NCI-H1092 treated with DMSO at 0.1 percent for 48 hours (cell line): ENCODE measurements at places on chromosomes 11 and 22.
A peak's percentile ranks its signal among the peaks of the same experiment; 100 is the strongest.

- DNase-seq = no peak
Measured at GRCh38 chr11:114713756-114714155, 35.4 kb downstream of the NXPE2 start.

DNA sequence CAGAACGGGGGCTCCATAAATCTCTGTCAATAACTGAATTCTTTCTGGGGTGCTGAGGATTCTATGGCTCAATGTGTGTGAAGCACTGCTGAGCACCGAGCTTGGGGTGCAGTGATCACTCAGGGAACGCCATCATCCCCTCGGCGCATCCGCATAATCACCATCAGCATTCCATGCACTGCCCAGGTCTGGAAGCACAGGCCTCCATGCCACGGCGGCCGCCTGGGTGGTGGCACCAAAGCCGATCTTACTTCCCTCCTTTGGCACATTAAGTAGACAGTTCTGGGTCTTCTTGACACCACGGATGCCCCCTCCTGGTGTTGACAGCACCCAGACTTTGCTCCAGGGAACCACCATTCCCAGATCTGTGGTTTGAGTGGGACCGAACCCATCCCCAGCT, 15.6 kb downstream of the LTO1 start:
- no peak for DNase-seq

GRCh38 chr11:43943931-43944751, 1.7 kb downstream of the C11orf96 start:
- peak; percentile 13 for DNase-seq

GRCh38 chr11:41320238-41320637, 139.2 kb downstream of the LRRC4C start:
- no peak for DNase-seq

- no peak for DNase-seq
Measured at GRCh38 chr11:65609229-65609628, 4.8 kb downstream of the MAP3K11 start.

- DNase-seq = no peak
Measured at GRCh38 chr11:111322534-111322933, 24.2 kb downstream of the POU2AF3 start.

- DNase-seq = no peak
Measured at GRCh38 chr11:36037031-36037430, 93.2 kb downstream of the LDLRAD3 start.

DNA sequence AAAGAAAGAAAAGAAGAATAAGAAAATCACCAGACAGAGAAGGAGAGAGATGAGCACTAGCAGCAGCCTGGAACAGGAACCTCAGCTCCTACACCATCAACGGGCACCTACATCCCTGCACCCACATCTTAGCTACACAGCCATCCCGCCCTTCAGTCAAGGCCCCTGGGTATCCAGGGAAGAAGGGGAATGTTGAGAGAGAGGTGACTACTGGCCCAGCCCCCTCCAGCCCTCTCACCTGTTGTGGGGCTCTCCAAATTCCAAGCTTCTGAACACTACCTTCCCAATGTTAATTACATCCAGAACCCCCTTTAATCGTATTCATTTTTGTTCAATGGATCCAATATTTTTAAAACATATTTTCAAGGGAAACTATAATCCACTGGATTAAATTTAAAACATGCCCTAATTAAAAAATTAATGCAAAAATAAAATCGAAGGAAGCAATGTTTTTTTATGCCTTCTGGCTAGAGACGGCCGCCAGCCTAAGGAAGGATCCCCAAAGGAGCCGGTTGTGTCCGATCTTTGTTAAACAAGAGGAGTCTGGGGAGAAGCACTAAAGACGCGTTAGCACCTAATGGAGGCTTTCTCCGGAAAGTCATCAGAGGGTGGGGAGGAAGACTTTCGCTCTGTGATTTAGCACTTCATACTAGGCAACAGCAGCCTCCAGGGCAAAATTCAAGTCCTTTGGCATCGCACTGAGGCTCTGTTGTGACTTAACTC, 9.5 kb downstream of the TPST2 start:
- no peak for DNase-seq

- no peak for DNase-seq
Measured at GRCh38 chr11:65156256-65156655, 13.8 kb upstream of the SPDYC start.

- DNase-seq = no peak
Measured at GRCh38 chr11:33525789-33526188, 174.8 kb downstream of the C11orf91 start.

DNA sequence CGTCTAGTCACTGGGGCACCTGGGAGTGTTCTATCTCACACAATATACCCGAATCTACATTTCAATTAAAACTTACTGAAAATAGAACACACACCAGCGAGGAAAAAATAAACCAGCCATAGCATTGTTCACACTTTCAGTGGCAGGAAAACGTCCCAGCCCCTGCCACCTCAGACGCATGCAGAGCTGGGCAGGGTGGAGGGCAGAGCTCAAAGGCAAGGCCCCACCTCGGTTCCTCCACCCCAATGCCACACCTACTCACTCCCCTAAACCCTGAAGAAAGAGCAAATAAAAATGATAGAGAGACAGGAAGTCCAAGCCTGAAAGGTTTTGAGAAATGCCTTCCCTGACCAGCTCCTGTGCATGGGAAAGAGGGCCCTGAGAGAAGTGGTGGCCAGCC, 14.8 kb downstream of the B3GNT6 start:
- DNase-seq = no peak

GRCh38 chr22:36384766-36385481, 2.8 kb downstream of the MYH9 start:
- no peak for DNase-seq

DNA sequence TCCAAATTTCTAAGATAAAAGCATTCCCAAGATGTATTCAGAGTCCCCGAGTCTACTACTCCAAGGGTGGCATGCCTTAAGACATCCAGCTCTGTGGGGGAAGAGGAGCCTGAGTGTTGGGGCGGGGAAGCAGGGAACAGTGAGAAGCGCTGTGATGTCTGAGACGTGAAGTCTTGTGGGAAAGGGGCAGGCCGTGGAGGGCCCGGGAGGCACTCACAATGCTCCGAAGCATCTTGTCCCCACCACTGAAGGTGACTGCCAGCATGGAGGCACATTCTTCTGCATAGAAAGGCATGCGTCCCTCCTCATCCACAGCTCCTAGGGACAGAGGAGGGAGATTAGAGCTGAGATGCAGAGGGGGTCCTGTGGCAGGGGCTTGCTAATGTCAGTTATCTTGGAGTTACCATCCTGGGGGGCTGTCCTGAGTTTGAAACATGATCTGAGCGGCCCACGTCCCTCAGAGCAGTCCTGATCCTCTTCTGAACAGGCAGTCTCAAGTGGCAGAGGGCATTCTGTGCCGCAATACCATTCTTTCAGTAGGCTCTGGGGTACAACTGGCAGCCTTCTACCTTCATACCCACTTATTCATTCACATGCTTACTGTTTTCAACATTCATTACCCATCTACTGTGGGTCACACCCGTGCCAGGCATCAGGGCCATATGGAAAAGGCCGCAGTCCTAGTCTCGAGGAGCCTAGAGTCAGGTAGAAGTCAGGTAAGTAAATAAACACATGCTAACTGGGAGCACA, 8.7 kb downstream of the PCSK7 start:
- DNase-seq = no peak

- DNase-seq = no peak
Measured at GRCh38 chr11:20093775-20094174, 66.5 kb downstream of the DBX1 start.

- peak; percentile 62 for DNase-seq
Measured at GRCh38 chr11:76209973-76210930, 4.0 kb upstream of the WNT11 start.

GRCh38 chr11:32817181-32817851, 12.4 kb upstream of the PRRG4 start:
- no peak for DNase-seq

- DNase-seq = no peak
Measured at GRCh38 chr11:2142762-2143202, 3.6 kb upstream of the IGF2 start.

- no peak for DNase-seq
Measured at GRCh38 chr22:49871482-49871881, 17.8 kb downstream of the ZBED4 start.

DNA sequence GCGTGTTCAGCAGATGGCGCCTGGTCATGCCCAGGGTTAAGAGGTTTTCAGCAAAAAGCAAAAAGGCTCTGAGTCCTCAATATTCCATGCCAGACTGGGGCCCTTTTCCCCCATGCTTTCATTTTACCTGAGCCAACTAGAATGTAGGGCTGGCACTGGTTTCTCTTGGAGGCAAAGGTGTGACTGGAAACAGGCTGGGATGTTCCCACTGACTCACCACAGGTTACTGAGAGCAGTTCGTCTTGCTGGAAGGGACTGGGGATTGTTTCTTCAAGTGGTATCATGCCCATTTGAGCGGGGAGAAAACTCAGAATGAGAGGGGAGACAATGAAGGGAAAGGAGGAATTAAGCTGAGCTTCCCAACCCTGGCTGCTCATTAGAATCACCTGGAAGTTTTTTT, 243.9 kb downstream of the TENM4 start:
- DNase-seq = no peak

GRCh38 chr11:19711911-19712280, 741 bp upstream of the NAV2 start:
- no peak for DNase-seq

- no peak for DNase-seq
Measured at GRCh38 chr11:98600103-98600502, 420.6 kb upstream of the CNTN5 start.

DNA sequence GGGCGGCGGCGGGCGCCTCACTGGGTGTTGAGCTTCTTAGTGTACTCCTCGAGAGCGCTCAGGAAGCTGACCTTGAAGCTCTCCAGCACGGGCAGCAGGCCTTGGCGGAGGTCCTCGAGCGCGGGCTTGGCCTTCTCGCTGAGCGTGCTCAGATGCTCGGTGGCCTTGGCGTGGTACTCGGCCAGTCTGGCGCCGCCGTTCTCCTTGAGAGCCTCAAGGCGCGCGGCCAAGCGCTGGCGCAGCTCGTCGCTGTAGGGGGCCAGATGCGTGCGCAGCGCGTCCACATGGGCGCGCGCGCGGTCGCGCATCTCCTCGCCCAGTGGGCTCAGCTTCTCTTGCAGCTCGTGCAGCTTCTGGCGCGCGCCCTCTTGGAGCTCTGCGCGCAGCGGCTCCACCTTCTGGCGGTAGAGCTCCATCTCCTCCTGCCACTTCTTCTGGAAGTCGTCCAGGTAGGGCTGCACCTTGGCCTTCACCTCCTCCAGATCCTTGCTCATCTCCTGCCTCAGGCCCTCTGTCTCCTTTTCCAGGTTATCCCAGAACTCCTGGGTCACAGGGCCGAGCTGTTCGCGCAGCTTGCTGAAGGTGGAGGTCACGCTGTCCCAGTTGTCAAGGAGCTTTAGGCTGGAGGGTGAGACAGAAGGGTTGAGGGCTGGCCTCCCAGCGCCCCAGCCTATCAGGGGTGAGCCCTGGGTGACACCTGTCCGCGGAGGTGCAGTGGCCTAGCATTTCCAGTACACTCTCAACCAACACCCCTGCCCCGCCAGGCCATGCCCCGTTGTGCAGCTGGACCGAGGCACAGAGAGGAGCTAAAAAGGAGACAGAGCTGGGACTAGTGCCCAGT, 1.4 kb downstream of the APOA1 start:
- DNase-seq = peak; percentile 95

DNA sequence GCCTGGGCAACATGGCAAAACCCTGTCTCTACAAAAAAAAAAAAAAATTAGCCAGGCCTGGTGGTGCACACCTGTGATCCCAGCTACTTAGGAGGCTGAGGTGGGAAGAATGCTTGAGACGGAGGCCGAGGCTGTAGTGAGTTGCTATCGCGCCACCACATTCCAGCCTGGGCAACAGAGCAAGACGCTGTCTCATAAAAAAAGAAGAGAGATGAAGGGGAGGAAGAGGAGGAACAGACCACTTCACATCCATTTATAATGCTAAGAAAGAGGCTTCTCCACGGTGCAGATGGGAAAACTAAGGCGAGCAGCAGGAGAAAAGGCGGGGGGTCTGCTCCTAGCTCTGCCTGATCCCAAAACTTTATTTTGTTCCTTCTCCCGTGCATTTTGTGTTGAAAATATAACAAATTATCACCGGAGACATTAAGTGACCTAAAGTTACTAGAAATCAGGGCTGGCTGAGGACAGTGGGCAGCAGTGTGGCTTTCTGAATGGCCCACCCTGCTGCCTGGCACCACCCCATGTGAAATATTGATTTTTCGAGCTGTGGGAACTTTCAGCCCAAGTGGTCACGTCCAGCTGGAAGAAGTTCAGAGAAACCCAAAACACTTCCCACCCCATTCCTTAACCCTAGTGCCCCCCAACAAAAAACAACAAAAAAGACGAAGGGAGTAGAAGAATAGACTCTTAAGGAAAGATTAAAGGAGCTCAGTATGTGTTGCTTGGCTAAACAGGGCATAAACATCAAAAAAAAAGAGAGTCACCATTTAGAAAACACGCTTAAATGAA, 9.5 kb downstream of the MYH9 start:
- DNase-seq = no peak

DNA sequence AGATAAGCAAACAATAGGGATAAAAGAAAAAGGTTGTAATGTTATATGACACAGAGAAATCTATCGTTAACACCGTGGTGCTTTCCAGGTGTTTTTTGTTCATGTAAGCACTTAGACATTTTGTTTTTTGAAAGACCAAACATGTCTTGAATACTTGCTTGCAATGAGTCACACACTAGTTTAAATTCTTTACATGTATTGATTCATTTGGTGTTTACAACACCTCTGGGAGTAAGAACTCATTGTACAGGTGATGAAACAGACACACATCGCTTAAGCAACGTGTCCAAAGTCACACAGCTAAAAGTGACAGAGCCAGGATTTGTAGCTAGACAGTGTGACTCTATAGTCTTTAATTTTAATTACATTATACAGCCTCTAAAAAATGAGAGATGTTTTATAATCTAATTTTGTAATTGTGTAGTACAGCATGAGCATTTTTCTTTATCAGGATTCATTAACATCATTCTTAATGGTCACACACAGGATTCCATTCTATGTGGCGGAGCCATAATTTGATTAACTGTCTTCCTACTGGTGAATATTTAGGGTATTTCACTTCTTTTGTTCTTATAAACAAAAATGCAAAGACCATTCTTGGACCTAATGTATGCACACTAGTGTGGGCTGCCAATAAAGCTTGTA, 148.8 kb downstream of the DBX1 start:
- peak; percentile 30 for DNase-seq

DNA sequence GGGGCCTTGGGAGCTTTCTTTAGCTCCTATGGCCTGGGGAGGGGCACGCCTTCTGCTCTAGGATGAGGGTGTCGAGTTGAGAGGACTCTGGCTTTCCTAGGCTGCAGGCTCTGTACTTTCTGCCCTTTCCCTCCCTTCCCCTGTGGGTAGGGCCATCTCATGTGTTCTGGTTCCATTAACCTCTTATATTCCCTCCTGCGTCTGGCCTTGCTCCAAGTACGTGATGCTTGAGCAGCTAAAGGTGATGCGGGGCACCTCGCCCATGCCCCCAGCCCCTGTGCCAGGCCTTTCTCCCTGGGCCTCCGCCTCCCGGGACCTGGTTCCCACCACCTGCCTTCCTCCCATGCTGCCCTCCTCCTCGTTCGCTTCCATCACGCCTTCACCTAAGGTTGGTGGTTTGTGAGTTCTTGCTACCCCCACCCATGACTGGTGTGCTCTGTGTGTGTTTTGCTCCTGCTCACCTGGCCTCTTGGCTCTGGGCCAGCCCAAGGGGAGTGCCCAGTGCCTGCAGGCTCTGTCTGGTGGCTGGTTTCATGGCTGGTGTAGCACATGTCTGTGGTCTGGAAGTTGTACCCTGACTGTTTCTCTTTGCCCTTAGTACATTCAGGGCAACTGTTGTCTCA, 34.1 kb downstream of the PHLDB1 start:
- DNase-seq = peak; percentile 78

- no peak for DNase-seq
Measured at GRCh38 chr11:74123008-74123448, 47.8 kb downstream of the C2CD3 start.

- DNase-seq = no peak
Measured at GRCh38 chr22:45208993-45209838, 31.5 kb downstream of the KIAA0930 start.
